Activated CD4-positive, alpha-beta T cell treated with anti-CD3 and anti-CD28 coated beads, Interleukin-2, amount 50 U/mL, for 24 hours (primary cell): ENCODE measurements at places on chromosomes 5 and 9.

DNA sequence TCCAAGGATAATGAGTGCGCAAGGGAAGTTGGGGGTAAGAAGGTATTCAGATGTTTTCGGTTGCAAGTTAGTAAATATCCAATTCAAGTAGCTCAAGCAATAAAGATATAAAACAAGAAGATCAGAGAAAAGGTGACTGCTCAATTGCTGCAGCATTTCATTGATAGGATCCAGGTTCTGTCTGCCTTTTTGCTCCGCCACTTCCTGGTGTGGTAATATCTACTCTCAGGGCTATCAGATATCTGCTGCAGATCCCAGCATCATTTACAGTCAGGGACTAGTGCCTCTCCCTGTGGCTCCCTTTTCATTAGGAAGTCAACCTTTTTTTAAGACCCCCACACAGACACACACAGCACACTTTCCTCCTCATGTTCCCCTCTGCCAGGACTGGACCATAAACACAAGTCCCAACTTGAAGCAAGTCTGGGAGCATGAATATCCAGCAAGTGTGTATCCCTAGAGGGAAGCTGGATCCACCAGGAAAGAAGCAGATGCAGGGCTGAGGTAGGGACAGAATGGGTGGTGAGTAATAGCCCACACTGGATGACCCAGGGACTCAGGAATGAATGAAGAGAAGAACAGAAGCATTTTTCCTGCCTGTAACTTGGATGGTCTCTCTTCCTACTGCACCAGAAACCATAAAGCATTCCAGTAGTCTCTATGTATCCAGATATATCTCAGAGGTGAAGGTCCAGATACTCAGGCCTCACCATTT, 53.7 kb downstream of the ZNF622 start:
- no peak for DNase-seq

GRCh38 chr9:136865041-136865767, 904 bp downstream of the EDF1 start:
- no peak for DNase-seq

DNA sequence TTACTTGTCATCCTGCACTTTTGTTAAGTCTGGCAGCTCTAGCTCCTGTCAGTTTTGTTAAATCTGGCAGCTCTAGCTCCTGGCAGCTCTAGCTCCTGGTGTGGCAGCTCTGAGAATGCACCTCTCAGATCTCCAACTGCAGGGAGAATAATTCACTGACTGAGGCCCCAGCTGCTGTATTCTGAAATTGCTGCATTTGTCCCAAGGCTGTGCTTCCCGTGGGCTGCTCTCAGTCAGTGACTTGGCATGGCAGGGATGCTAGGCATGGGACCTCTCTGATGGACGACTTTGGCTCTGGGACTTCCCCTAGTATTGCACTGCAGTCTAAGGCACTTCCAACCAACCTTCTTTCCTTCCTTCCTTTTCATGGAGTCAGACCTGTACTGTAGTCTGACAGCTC, 475.7 kb downstream of the CCDC171 start:
- DNase-seq: no peak

- no peak for DNase-seq
Observed at GRCh38 chr5:88540471-88541115, 271.9 kb upstream of the TMEM161B start.

DNA sequence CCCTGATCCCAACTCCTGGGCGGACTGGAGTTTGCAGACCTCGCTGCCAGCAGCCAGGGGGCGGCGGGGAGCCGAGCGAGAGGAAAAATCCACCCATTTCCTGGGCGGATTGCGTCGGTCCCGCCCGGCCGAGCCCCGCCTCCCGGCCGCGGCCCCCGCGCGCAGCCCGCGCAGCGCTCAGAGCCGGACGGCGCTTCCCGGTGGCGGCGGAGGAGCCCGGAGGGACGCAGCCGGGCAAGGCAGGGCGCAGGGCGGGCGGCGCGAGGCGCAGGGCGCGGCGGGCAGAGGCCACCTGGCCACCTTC, at the start of gene OLFM1:
Gene OLFM1, plus strand, starts transcription at position 180 of the 304 bp plus-strand sequence. CDS start 322 bp downstream, outside the sequence.
- DNase-seq: no peak

DNA sequence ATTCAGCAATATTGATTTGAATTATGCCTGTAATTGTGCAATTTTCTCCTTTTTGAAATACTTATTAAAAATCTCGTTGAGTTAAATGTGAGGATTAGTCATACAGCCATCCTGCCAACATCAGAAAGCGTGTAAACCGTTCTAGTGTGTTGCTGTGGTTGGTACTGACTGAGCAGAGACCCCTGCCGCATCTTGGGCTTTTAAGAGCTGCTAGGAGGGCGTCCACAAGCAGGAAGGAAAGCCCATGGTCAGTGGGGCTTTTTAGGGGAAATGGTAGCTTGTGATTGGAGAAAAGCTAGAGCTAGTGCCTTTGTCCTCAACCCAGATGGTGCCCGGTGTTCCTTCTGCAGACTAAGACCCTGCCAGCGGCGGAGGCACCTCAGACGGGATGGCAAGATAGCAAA, 1.3 kb downstream of the SDHA start:
- DNase-seq: no peak

- DNase-seq: no peak
Observed at GRCh38 chr5:90866915-90867731, 308.5 kb downstream of the ADGRV1 start.

- DNase-seq: no peak
Observed at GRCh38 chr5:36630201-36631145, 24.1 kb downstream of the SLC1A3 start.

- DNase-seq: no peak
Observed at GRCh38 chr5:7714119-7714518, 136.8 kb downstream of the CFAP90 start.

DNA sequence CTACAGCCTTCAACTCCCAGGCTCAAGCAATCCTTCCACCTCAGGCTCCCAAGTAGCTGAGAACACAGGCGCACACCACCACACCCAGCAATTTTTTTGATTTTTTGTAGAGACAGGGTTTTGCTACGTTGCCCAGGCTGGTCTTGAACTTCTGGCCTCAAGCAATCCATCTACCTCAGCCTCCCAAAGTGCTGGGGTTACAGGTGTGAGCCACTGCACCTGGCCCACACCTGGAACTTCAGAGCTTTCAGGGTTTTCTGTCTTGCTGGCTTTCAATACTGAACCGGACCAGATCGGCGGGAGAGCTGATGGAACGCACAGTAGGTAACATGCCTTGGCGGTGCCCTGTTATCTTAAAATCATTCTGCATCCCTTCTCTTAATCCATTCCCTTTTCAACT, 30.8 kb downstream of the IPPK start:
- DNase-seq: no peak

DNA sequence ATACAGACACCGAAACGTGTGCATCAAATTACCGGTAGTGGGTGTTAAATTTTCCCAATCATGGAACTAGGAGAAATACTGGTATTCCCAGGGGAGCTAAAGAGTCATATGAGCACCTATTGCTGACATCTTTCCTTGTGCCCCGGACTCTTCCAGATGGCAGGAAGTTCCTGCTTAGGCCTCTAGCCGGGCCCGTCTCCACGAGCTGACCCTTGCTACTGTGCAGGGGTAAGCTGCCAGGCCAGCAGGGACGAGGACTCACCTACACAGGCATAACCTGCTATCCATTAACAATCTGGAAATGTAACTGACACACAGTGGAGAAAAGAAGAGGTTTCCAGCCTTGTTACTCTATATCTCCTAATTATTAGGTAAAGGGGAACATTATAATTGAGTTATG, 16.2 kb upstream of the SSBP2 start:
- DNase-seq: no peak

GRCh38 chr5:68861099-68861498, 232.7 kb upstream of the SLC30A5 start:
- no peak for DNase-seq
